A172 (cell line): ENCODE measurements at places on chromosomes 16 and 17. TPM values are rescaled to one million over a fixed set of nuclear protein-coding genes. Genes with fewer than 3 reads are reported as not detected.

GRCh38 chr17:81414756-81415516, 19.7 kb downstream of the BAHCC1 start:
- DNase-seq: no peak

- DNase-seq: no peak
Measured at GRCh38 chr17:64057701-64058263, 37.3 kb upstream of the ICAM2 start.

DNA sequence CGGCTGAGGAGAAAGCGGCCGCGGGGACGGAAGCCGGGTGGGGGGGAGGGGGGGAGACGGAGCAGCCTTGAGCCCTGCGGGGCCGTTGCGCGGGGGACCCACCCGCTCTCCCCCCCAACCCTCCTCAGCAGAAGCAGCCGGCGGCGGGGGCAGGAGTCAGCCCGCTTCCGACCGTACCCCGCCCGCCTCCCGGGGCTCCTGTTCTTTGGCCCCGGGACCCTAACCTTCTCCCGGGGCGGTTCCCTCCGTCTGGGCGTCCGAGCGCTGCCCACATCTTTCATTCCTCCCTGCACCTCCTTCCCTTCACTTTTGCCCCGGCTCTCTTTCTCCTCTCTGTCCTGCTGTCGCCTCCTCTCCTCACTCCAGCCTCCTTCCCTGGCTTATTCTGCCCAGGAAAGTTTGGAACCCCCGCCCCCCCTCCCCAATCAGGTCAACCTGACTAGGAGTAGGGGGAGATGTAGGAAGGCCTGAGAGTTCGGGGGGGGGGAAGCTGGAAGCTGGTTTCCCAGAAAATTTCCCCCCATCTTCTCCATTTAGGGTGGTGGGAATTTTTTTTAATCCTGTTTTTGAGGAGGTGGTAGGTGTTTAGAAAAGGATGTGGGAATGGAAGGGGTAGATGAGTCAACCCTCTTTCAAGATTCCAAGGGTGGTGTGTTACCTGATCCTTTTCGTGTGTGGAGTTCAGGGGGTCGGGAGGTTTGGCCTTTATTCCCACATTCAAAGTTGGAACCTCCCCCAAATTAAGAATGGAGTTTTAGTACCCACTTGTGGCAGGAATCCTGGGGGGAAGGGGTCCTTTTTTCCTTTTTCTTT, 427 bp upstream of the NLK start:
- peak; percentile 18 for DNase-seq

- DNase-seq: no peak
Measured at GRCh38 chr17:59357219-59357697, 25.8 kb downstream of the YPEL2 start.

DNA sequence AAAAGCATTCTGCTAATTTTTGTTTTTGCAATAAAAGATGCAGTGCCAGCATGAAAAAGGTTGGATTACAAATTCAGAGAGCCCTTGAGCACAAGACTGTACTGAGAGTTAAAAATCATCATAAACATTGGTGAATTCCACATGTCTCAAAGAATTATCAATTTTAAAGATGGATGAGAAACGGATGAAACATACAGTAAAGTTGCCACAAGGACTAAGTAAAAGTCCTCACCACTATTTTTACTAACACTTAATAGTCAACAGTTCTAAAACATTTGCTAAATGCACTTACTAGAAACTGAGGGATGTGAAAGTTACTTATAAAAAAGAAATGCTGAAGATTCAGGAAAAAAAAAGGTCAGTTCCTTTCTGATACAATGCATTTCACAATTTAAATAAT, 25.8 kb upstream of the NACA2 start:
- no peak for DNase-seq

- DNase-seq: no peak
Measured at GRCh38 chr16:2156849-2157224, 1.3 kb downstream of the TRAF7 start.

- peak; percentile 76 for DNase-seq
Measured at GRCh38 chr16:12539185-12539929, 264.3 kb downstream of the CPPED1 start.

GRCh38 chr16:87733190-87733589, 32.6 kb downstream of the KLHDC4 start:
- no peak for DNase-seq

DNA sequence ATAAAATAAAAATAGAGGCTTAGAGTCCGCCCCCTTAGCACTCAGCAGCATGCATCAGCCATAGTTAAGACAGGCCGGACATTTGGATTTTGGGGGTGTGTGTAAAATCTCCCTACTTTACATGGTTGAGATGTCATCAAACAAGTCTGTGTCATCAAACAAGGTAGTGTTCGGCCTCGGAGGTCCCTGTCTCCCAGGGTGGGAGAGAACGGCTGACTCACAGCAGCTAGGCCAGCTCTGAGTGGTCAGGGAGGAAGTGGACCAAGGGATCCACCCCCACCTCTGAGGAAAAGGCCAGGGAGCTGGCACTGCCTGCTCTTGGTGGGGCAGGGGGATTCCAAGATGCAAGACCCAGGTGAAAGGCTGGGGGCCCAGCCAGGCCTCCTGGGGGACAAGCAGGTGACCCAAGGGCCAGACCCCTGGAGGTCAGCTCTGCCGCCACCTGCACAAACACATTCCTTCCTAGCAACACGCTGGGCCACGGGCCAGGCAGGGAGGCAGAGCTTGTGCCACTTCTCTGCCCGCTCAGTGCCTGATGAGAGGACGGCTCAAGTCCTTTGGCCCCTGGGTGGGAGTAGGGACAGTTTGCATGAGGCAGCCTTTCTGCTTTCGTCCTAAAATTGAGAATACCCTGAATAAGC, 28.5 kb downstream of the KIFC3 start:
- DNase-seq: peak; percentile 65

GRCh38 chr17:8186787-8187516, 3.0 kb downstream of the BORCS6 start:
- DNase-seq: peak; percentile 98

GRCh38 chr17:35214192-35214591, 20.0 kb upstream of the SLC35G3 start:
- no peak for DNase-seq

DNA sequence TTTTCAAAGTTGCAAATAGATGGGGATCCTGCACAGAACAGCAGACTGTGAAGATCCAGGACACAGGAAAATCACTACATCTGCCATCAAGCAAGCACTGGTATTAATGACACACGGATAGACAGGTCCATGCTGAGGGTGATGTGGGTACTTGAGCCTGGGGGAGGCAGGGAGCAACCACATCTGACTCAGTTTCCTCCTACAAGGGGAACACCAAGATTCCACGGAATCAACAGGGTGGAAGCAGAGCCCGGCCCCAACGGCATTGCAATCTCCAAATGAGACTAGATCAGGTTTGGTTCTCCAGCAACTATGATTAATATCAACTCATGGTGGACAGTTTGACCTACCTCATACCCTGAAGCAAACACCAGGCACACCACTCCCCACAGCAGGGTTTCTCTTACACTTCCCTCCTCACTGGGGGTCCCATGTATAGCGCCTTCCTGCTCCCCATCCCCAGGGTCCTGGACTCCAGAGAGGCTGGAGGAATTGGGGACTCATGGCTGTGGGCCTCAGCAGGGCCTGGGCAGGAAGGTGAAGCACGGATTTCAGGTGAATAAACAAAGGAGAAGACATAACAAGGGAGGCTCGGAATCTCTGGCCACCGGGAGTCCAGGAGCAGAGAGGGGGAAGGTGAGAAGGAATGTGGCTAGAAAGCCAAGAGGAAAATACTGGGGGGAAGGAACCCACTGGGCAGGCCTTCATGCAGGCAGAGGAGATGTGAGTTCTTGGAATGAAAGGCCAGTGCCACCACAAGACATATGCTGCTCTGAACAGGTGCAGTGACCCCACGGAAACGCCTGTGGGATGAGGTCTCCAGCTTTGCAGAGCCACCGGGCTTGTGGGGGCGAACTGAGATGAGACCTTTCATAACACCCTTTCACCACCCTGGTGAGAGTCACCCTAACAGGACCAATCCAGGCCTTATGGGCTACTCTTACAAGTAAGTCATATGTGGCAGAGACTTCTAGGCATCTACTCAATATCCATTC, 29.5 kb upstream of the PIK3R6 start:
- no peak for DNase-seq

GRCh38 chr17:47774987-47775580, 42.0 kb downstream of the TBX21 start:
- DNase-seq: no peak

- DNase-seq: peak; percentile 52
Measured at GRCh38 chr17:412211-413015, 59.8 kb upstream of the RPH3AL start.

- no peak for DNase-seq
Measured at GRCh38 chr17:67990909-67991308, 5.4 kb downstream of the C17orf58 start.

DNA sequence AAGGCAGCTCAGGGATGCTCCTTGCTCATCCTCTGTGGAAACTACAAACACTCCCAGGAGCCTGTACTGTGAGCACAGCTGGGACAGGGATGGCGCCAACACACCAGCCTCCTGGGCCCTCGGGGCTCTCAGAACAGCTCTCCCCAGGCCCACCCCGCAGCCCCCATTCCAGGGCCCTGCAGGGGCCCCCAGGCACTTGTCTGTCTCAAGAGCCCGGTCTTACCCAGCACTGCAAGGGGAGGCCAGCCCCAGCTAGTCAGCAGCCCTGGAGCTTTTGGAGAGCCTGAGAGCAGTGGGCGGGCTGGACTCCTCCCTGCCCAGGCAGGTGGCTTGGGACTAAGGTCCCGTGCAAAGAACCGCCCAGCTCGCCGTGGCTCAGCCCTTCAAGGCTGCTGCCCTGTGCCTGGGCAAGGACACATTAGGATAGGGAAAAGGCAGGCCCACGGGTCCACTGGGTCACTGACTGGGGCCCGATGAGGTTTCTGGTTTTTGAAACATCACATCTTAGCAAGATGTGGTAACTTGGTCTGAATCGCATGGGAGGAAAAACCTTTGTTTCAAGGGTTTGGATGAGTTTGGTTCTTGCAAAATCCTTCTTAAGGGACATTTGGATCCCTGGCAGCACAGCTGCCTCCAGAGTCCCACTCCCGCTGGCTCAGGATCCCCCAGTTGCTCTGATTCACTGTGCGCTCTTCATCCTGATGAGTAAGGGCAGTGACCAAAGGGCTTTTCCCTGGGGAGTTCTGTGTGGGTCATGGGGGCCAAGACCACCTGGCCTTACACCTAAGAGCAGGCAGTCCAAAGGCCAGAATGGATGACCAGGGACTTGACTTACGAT, 2.8 kb downstream of the DNASE1L2 start:
- no peak for DNase-seq

DNA sequence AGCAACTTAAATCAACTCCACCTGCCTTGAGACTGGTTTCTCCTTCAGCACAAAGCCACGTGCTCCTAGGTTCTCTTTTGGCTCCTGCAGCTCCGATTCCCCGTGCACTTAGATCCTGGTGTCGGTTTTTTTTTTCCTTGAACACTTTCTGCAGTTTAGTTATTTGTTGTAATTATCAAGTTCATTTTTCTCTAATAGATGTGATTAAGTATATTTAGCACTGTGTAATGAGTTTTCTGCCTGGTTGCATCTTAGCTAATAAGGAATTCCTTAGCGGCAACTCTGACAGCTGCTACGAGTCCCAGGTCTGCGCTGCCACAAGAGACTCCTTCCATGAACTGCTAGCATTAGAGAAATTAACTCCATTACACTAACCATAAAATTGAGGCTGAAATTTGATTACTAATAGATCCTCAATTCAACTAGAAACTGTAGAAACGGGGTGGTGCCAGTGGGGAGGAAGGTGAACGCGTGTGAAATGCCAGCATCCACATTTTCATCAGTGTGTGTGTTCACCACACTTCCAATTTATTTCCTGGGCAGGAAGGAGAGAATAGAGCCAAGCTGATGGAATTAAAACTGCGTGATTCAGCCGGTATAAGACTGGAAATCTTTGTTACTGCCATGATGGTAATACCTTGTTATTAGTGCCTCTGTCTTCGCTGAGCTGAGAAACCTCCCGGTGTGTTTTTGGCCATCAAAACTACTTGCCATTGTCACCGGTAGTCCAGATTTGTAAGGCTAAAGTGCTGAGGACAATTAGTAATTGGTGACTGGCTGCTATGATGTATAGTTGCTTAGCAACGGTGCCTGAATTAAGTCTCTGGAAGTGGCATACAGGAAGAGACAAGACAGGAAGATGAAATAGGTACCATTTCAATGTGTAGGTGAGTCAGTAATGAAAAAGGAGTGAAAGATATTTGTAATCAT, 232.4 kb downstream of the IRX3 start:
- no peak for DNase-seq

DNA sequence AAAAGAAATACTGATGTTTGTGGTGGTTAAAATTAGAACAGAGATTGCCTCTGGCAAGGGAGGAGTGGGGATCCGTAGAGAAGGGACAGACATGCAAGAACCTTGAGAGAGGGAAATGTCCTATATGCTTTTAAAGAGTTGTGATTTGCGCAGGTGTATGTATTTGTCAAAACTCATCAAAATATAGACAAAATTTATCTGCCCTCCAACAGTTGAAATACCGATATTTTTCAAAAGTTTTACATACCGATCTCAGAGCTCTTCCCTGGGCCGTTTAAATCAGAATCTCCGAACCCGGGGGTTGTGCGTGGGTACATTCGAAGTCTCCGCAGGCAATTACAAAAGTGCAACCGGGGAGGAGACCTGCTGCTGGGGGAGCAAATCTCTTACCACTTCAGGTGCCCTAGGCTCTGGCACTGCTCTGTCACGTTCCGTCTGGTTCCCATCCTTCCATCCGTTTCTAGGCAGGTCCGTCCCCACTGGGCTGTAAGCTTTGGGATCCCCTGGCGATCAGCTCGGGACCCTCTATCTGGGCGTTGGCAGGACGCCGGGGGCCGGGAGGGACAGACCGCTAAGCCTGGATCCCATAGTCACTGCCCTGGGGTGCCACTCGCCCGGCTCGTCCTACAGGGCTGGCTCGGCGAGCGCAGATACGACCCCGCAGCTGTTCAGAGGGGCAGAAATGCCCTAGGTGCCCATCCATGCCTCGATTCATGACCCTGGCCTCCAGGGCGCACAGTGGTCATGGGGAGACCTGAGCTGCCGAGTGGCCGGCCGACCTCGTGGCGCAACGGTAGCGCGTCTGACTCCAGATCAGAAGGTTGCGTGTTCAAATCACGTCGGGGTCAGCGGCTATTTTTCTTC, 4.2 kb downstream of the BORCS6 start:
- peak; percentile 70 for DNase-seq

DNA sequence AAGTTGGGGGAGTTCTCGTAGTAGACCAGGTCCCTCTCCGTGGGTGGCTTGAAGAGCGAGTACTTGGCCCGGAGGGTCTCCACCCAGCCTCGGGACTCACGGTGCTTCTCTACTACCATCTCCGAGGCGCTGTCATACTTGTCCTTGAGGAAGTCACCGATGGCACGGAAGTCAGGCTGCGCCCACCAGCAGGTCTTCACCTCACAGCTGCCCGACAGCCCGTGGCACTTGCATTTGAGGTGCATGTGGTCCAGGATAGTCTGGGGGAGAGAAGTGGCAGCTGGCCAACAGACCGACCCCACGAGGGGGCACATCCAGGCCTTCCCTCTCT, 50.0 kb downstream of the WNT3 start:
- no peak for DNase-seq

GRCh38 chr16:68719993-68720489, 17.1 kb upstream of the CDH1 start:
- no peak for DNase-seq

Gene TBC1D3I
- 0.22 TPM in 1 of 2 replicates, not detected in the other for total RNA-seq

Gene NPIPA8
- total RNA-seq: 1.8 TPM in 1 of 2 replicates, not detected in the other

Gene NOTUM
- total RNA-seq: 0.14 and 1.9 TPM in 2 replicates

Gene NECAB2
- total RNA-seq: 2.2 and 8.5 TPM in 2 replicates

Gene PLEKHG4
- total RNA-seq: 0.14 TPM in 1 of 2 replicates, not detected in the other

Gene C16orf46
- 0.65 and 2.0 TPM in 2 replicates for total RNA-seq

Gene NPIPA5
- total RNA-seq: not detected in 2 replicates

Gene SBK1
- total RNA-seq: 0.45 and 0.48 TPM in 2 replicates

Gene WFDC1
- total RNA-seq: not detected in 2 replicates

Gene CACNA1H
- total RNA-seq: 2.0 and 3.4 TPM in 2 replicates

Gene FBXW10
- total RNA-seq: not detected in 2 replicates

Gene ZNF597
- total RNA-seq: 3.2 and 5.6 TPM in 2 replicates

Gene DNAH3
- 0.07 TPM in 1 of 2 replicates, not detected in the other for total RNA-seq
